ENCODE measurements at places on chromosomes 11 and 22.

DNA sequence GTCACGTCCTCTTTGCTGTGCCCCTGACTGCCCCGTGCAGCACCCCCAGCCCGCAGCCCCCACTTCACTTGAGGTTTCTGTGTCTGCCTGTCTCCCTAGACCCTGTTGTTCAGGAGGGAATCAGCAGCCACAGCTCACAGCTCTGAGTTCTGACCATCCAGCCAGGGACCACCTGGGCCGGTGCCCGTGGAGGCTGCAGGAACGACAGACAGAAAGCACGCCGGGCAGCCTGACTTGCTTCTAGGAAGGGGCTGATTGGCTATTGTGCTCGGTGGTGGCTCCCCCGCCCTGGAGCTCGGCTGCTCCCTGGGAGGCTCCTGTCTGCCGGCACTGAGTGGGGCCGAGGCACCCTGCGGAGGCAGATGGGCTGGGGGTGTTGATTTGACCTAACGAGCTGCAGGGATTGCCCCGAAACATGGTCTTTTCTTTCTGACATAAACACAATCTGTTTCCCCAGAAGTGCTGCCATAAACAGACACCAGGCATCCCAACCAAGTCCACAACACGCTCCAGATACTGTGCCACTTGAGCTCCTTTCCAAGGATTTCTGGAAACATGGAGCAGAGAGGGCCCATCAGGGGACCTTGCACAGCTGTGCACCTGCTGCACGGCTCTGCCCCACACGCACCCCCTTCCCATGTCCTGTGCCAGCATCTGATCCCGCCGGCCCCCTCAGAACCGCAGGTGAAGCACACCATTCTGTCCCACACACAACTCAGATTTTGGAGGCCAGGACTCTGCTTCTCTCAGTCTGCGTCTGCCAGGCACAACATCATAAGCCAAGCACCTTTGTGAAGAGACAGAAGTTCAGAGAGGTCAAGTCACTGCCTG is 855.9 kb downstream of the TBC1D22A start:
- no peak for DNase-seq

DNA sequence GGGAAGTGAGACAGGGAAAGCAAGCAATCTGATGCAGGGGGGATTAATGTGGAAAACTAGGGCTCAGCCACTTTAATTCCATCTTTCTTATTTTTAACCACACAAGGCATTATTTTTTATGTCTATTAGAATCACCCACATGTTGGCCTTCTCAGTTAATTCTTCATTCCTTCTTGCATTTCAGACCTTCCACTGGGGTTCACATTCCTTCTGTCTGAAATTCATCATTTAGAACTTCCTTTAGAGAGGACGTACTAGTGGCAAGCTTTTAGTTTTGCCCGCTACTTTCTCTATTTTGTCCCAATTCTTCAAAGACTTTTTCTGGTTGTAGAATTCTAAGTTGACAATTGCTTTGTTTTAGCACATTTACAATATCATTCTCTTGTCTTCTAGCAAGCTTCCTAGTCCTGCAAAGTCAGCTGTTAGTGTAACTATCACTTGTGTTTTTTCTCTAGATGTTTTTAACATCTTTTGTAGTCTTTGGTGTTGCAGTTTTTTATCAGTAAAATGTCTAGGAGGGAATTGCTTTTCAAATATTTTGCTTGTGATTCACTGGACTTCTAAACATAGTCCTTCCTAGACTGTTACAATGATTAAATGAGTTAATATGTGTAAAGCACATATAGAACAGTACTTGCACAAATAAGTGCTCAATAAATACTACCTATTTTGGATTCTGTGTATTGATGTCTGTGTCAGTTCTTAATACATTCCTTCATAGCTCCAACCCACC is 5.5 kb upstream of the NNMT start:
- DNase-seq = no peak

- DNase-seq = no peak
These were observed 31.9 kb downstream of the OPCML start for GRCh38 chr11:133500435-133500834.

DNA sequence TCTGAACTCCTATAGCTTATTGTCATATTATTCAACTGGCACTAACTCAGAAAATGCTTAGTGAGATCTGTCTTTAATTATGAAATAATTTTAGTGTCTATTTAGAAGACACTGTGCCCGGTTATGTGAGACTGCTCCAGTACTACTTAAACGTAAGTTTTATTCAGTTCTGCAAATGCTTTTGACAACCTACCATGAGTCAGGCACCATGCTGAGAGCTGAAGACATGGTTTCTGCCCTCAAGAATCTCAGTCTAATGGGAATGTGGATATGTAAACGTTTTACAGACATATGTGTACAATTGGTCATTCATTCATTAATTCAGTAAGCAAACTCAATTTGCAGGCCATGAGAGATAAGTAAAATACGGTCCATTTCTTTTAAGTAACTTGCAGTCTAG is 40.0 kb downstream of the DCUN1D5 start:
- DNase-seq = no peak

DNA sequence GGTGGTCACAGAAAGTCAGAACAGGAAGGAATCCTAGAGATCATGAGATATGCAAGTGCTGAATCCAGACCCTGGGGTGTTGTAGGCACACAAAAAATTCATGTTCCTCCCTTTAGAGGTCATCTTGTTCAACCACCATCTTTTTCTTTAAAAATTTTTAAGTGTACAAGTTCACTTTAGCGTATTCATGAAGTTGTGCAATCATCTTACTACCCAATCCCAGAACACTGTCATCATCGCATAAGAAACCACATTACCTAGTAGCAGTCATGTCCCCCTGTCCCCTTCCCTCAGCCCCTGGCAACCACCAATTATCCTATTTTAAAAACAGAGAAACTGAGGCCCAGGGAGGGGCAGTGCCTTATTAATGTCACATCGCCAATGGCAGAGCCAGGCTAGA is 20.3 kb upstream of the WNT11 start:
- no peak for DNase-seq

All from SHP77 (cell line).